ENCODE measurements at places on chromosomes 5 and 9.

- DNase-seq = no peak
Observed at GRCh38 chr5:140553657-140554056, 3.6 kb downstream of the SRA1 start.

- DNase-seq = no peak
Observed at GRCh38 chr5:10581867-10582511, 18.1 kb downstream of the ANKRD33B start.

DNA sequence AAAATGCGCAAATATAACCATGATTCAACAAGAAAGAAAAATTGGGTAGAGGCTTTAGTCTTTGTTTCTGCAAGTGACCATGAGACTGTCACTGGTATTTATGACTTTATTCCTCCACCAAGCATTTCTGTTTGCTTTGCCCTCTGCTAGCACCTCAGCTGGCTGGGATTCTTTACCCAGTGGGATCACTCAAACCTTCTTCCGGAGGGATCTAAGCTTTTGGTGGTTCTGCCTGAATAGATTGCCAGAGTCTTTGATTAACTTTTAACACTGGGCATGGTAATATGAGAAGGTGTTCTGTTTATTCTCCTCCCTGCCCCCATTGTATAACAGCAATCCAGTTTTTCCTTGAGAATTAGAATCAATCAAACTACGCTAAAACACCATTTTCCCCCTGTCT, 59.1 kb upstream of the FBN2 start:
- DNase-seq = no peak

DNA sequence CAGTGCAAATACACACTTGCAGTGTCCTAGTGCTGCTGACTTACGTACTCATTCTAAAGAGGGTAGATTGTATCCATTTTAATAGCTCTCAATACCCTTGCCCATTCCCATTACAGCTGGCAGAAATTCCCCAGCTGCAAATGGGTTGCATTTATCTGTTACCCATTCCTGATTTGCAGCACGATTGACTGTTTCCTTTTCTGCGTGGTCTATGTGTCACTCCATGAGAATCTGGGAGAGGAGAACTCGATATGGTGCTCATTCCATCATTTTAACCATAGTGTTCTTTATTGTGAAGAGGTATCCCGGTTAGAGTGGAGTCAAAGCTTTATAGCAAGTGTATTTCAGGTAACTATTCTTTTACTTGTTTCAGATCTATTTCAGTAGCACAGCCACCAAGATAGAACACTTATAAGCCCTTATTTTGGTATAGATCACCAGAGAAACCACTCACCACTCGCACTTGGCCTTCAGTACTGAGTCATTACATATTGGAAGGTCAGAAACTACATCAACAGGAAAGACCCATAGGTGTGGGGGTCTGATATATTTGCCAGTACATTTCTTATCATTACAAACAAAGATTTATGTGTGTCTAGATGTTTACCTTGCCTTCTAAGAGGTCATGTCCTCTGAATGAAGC, 139.5 kb downstream of the MUSK start:
- DNase-seq = no peak

DNA sequence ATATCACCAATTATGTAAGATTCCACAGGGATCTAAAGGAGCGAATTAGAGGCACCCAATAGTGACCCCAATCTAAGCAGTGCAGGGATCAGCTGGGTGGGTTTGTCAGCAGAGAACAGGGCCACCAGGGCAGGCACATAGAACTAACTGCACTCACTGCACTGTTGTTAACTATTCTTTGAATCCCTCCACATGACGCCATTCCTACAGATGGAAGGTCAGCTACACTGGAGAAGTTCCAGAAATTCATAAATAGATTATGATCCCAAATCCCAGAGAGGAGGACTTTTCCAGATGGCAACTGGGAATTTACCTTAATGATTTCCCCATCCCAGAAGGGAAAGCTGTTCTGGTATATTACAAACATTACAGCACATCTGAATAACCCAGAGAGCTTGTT, 84.2 kb downstream of the THBS4 start:
- no peak for DNase-seq

DNA sequence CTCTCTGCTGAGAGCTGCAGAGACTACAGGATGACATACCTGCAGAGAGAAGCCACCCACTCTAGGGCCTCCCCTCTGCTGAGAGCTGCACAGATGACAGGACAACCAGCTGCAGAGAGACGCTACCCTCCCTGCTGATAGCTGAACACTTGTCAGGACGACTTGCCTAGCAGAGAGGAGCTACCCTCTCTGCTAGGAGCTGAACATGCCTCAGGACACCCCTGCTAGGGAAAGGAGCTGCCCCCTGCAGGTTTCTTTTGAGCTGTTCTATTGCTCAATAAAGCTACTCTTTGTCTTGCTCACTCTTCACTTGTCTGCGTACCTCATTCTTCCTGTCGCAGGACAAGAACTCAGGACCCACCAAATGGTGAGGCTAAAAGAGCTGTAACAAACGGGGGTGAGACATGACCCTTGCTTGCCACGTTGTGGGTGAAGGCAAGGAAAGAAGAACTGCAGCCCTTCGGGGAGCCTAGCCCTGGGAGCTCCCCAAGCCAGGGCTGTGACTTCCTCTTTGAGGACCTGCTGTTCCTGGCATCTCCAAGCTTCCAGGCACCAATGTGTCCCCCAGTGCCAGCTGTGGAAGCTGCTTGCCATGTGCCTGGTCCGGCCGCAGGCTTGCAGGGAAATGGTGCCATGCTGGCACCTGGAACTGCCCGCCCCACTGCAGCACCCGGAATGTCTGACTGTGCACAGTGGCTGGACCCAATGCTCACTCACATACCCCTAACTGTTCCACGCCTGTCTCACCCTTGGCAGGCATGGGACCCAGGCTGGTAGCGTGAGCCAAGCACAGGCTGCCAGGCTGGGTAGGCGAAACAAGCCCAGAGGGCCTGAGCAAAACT, 5.1 kb upstream of the TESK1 start:
- DNase-seq = no peak

DNA sequence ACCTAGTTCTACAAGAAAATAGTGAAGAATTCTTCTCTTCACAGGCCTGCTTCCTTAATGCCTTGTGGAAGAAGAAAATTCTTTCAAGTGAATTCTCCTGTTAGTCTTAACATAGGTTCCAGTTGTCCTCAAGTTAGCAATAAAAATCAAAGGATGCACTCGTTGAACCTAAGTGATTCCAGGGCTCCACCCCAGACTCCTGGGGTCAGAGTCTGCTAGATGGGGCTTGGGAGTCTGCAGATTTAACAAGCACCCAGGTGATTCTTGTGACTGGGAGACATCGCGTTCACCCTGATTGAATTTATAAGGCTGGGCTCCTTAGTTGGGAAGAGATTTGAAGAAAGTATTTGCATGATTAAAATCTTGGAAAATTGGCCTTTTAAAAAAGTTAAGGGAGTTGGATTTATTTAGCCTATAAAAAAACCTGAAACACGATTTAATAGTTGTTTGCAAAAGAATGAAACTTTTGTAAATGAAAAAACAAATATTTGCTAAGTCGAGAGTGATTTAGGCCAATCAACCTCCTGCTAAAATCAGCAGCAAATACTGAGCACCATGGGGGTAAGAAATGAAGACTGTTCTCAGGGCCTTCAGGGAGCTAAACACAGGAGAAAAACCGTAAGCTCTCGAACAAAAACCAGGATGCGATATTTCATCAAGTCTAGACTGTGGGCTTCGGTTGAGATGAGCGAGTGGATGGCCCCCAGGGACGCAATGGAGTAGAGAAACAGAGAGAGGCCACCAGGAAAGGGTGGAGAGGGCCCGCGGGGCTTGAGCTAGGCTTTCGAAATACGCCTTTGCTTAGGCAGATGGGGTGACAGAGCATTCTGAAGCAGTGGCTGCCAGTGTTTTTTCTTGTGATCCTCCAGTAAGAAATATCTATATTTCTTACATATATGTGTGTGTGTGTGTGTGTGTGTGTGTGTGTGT, 86.9 kb upstream of the TTC23L start:
- no peak for DNase-seq

- DNase-seq = no peak
Observed at GRCh38 chr5:976849-977751, 31.5 kb upstream of the NKD2 start.

Data from stimulated activated CD8-positive, alpha-beta memory T cell treated with anti-CD3 and anti-CD28 coated beads, Interleukin-15, amount 100 ng/mL, for 24 hours (primary cell).